ENCODE measurements at places on chromosomes 7 and 10.

DNA sequence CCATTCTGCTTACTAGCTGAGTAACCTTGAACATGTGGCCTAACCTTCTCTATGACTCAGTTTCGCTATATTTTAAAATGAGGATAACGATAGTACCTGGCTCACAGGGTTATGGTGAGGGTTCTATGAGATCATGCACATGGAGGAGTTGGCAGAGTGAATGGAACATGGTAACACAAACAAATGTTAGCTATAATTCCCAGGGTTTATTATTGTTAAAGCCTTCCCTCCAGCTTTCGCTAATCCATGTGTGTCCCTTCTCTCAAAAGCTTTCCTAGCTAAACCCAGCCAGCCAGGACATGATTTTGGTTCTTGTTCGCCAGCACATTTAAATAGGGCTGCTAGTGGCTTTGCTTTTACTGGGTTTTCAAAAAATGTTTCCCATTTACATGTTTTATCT, 361.0 kb upstream of the NFE2L3 start:
- DNase-seq, result no peak

GRCh38 chr7:73442222-73442902, 8.8 kb downstream of the FZD9 start:
- DNase-seq, result no peak

DNA sequence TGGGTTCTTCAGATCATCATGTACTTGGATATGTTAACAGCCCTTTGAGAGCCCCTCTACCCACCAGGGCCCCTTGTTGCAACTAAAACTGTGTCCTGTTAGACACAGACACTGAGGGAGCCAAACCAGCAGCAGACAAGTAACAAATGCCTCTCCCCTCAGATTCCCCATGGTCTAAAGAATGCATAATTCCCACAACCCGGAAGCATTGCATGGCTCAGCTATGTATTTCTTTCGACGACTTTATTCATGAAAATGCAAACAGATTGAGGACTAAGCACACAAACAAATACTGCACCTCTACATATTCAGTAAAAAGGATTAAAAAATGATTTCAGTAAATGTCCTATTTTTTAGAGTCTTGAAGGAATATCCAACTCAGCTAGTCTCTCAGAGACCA, 70.1 kb upstream of the HECW1 start:
- no peak for DNase-seq

DNA sequence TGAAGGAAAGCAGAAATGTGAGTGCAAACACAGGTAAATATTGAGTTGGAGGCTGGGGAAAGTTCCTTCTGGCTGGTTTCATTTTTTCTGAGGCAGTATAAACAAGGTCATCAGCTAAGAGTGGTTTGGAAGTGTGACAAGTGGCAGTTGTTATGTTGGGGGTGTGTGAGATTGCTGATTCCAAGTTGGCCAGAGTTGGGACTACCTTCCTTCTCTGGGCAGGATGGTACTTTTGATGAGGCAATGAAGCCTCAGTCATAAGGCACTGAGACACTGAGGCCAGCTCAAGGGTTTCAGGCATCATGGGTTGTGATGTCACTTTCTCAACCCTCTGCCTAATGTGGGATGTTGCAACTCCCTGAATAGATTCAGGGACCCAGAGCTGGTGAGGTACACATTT, 8.2 kb upstream of the PTTG1IP2 start:
- no peak for DNase-seq

- no peak for DNase-seq
Observed at GRCh38 chr7:14233076-14233867, 243.8 kb upstream of the ETV1 start.

DNA sequence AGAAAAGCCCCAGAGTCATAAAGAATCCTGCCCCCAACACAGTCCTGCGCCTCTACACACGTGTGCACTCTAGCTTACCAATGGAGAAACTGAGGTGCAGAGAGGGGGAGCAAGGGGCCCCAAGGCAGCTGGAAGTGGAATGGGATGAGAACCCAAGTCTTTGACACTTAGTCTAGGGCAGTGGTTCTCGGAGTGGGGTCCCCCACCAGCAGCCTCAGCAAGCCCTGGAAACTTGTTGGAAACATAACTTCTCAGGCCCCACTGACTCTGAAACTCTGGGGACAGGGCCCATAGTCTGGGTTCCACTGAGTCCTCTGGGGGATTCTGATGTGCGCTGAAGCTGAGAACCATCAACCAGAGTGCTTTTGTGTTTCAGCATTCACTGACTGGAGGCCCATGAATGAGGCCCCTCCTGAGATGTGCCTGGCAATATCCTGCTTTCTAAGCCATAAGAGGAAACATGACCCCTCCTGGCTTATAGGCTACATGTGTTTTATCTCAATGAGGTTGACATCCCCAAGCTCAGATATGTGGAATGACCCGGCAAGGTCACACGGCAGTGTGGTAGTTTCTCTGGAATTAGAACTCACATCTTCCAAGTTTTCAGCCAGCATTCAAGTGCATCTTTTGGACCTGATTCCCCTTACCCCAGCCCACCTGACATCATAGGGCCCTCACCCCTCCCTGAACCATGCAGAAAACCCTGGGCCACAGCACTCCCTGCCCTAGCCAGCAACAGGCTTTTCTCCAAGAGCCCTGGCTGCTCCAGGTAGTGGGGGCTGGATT, 147.3 kb upstream of the PCBD1 start:
- DNase-seq, result no peak

GRCh38 chr10:99676426-99676825, 17.1 kb downstream of the ENTPD7 start:
- DNase-seq, result no peak

- no peak for DNase-seq
Observed at GRCh38 chr7:159025161-159025779, 119.4 kb downstream of the VIPR2 start.

- no peak for DNase-seq
Observed at GRCh38 chr7:149727899-149728476, 45.4 kb downstream of the ZNF467 start.

DNA sequence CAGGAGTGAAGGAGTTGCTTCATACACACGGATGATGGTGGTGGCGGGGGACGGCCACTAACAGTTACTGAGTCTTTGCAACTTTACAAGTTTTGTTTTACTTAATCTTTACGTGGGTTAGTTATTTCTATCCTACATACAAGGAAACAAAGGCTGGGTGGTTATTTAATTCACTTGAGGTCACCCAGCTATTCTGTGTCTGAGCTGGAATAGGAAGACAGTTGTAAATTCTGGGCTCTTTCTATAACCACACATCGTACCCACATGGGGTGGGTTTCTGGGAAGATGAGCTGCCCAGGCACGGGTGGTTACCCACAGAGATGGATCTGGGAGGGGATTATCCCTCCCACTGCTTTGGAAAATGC, 137.9 kb downstream of the ANLN start:
- DNase-seq, result no peak

DNA sequence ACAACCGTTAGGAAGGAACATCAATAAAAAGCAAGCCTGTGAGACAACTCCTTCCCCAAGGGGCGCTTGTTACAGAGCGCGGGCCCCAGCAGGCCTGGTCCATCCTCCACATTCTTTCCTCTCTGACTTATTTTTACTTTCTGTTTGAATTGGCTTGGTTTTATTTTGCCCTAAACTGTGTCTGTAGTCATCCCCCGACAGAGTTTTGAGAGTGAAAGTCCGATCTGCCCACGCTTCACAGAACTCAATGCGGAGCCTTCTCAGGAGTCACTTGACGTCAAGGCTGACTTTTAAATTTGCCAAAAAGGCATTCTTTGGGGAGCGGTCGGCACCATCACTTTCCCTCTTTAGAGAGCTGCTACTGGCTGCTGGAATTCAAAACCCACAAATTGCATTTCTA, 150.1 kb upstream of the KLF6 start:
- peak; percentile 19 for DNase-seq

GRCh38 chr7:47627580-47628283, 45.8 kb upstream of the TNS3 start:
- no peak for DNase-seq

DNA sequence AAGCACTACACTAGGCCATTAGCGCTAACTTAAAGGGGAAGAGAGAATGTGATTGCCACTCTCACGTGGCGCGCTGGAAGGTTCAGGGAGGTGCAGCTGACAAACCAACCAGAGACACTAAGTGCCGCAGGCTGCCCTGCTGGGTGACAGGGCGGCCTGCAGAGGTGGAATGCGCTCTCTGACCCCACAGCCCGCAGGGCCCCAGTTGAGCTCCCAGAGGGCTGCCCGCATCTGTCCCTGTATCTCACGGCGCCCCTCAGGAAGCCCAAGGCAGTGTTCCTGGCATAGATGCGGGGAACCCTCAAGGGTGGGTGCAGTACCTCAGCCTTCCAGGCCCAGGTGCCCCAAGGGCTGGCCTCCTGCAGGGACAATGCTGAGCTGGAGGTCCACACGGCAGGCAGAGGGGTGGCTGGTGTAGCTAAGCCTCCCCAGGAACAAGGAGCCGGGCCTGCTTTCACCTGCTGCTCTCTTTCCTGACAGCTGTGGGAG, 66.6 kb downstream of the CALML3 start:
- DNase-seq, result no peak

- DNase-seq, result no peak
Observed at GRCh38 chr7:55569797-55570196, 2.5 kb downstream of the VOPP1 start.

DNA sequence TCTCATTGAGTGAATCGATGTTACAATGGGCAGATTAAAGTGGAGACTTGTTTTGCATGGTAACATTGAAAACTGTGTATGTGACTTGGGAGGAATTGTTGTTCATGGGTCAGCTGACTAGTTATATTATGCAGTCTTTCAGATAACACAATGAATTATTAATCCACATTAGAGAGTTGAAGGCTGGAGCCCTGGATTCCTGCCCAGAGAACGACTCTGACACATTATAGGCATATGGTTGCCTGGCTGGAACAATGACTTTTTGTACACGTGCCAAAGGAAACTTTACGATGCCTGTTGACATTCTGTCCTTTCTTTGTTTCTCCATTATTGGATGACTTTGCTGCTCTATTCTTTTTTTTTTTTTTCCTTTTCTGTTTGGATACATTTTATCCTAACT, 52.3 kb upstream of the TMEM229A start:
- DNase-seq, result no peak

DNA sequence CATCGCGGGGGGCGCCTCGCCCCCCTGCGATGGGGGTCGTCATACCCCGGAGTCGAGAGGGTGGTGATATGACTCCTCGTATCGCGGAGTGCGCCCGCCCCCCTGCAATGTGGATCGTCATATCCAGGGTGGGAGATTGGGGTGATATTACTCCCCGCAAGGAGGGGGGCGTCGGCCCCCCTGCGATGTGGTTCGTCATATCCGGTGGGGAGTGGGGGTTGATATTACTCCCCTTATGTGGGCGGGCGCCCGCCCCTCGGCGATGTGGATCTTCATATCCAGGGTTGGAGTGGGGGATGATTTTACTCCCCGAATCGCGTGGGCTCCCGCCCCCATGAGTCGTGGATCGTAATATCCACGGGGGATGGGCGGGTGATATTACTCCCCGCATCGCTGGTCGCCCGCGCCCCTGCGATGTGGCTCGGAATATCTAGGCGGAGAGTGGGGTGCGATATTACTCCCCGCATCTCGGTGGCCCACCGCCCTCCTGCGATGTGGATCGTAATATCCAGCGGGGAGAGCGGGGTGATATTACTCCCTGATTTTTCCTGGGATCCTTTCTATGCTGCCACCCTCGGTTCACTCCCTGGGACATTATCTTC, 36.9 kb downstream of the MEIG1 start:
- DNase-seq, result no peak

GRCh38 chr10:68249297-68249696, 17.4 kb upstream of the ATOH7 start:
- no peak for DNase-seq

GRCh38 chr7:43868681-43869005, 674 bp downstream of the MRPS24 start:
- no peak for DNase-seq

DNA sequence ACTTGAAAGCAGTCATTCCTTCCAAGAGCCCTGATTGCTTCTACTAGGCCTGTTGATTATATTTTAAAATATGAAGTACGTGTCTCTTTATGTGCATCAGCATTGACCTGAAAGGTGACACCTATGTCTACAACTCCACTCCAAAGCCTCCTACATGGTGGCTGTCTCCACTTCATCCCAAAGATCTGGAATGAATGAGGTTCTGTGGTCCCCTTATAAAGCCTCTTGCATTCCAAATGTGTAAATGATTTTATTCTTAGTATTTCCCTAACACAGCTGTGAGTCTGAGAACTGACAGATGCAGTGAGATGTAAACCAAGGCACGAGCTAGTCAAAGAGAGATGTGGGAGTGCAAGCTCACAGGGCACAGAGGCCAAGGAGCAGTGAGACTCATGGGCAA, 176.0 kb upstream of the SVIL start:
- no peak for DNase-seq

DNA sequence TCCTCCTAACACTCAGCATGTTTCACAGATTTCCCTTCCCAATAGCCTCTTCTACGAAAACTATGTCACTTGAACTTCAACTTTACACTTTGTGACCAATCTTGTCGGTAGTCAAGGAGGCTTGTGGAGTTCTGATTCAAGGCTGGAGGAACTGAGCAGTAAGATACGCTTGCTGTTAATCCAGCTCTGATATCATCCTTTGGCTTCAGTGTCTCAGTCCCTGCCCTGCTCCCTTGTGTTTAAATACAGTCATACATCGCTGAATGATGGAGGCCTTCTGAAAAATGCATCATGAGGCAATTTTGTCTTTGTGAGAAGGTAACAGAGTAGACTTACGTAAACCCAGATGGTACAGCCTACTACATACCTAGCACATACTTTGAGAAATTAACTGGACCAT, 173.6 kb downstream of the RNF133 start:
- DNase-seq, result no peak

Data from activated CD8-positive, alpha-beta memory T cell treated with anti-CD3 and anti-CD28 coated beads for 1 hour (primary cell).